GM12878 (cell line): ENCODE measurements at places on chromosomes 7 and 10. TPM values are rescaled to one million over a fixed set of nuclear protein-coding genes. Genes with fewer than 3 reads are reported as not detected.

The AEBP1 gene
- total RNA-seq: 0.16 and 0.23 TPM in 2 replicates

The ZFYVE27 gene
- 23.7 and 25.3 TPM in 2 replicates for total RNA-seq

The CPVL gene
- 0.59 TPM in 1 of 2 replicates, not detected in the other for total RNA-seq

The CYP2C18 gene
- not detected in 2 replicates for total RNA-seq

The FGL2 gene
- 1.2 and 1.7 TPM in 2 replicates for total RNA-seq

The COL1A2 gene
- 2.1 and 2.5 TPM in 2 replicates for total RNA-seq

The ZNF117 gene
- 7.0 and 7.5 TPM in 2 replicates for total RNA-seq

The GNG11 gene
- total RNA-seq: 0.74 and 0.85 TPM in 2 replicates

The CNPY1 gene
- not detected in 2 replicates for total RNA-seq

The CELF2 gene
- 98.2 and 106 TPM in 2 replicates for total RNA-seq

DNA sequence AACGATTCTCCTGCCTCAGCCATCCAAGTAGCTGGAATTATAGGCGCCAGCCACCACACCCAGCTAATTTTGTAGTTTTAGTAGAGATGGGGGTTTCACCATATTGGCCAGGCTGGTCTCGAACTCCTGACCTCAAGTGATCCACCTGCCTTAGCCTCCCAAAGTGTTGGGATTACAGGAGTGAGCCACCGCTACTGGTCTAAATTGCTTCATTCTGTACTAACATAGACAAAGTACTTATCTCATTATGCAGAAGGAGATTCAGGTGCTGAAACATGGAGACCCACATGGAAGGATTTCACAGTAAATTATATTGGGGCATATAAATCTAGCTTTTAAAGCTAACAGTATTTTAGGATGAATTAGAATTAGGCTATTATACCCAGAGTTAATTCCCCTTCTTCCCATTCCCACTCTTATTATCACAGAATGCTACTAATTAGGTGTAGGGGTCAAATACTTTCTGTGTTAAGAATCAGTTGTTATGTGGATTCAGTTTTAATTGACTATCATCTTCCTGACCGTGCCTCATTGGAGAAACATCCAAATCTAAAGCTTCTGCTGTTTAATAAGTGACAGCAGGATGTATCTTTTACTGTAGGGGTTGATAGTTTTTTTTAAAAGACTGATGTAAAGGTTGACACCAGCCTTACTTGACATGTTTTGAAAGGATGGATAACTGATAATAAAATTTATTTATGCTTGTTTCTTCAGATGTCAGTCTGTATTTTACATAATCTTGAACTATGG is 27.2 kb downstream of the ADK start:
- peaks cover 33% of the 10 kb centered on the region for H3K4me1 ChIP-seq
- no peak overlapping the region for H3K27ac ChIP-seq
- no peak for DNase-seq

DNA sequence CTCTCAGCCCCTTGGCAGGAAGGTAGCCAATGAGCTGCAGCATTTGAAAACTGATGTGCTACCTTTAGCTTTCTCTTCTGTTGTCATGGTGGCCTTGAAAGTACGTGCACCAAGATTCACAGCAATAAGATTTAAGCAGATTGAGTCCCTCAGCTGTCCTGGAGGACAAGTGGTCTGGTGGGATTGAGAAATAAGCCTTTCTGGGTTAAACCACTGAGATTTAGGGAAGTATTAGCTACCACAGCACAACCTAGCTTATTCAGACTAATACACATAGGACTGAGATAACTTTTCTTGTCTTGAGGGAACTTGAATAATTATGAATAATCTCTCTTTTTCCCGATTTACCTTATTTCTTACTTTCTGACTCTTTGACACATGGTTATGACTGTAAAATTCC is 324.0 kb downstream of the PTEN start:
- no peaks in the 10 kb centered on the region for H3K27me3 ChIP-seq
- no peaks in the 10 kb centered on the region for H3K4me1 ChIP-seq
- H3K36me3 ChIP-seq: no peaks in the 10 kb centered on the region
- no peak overlapping the region for H3K4me3 ChIP-seq

GRCh38 chr7:91168871-91169829 is 95.1 kb upstream of the FZD1 start:
- no peak for DNase-seq
- no peaks in the 10 kb centered on the region for H3K36me3 ChIP-seq
- no peaks in the 10 kb centered on the region for H3K27me3 ChIP-seq
- H3K4me1 ChIP-seq: peaks cover 9% of the 10 kb centered on the region

GRCh38 chr10:24894728-24895127 is 57.7 kb downstream of the PRTFDC1 start:
- DNase-seq: no peak
- H3K4me1 ChIP-seq: peaks cover 3% of the 10 kb centered on the region; the same call in 1 of the 2 replicates
- H3K27me3 ChIP-seq: no peaks in the 10 kb centered on the region
- no peaks in the 10 kb centered on the region for H3K36me3 ChIP-seq
- H3K27ac ChIP-seq: no peak overlapping the region
- no peak overlapping the region for H3K4me3 ChIP-seq

GRCh38 chr10:130666215-130666614 is 530.0 kb downstream of the GLRX3 start:
- H3K27me3 ChIP-seq: no peaks in the 10 kb centered on the region
- no peaks in the 10 kb centered on the region for H3K36me3 ChIP-seq
- H3K4me1 ChIP-seq: no peaks in the 10 kb centered on the region
- H3K27ac ChIP-seq: no peak overlapping the region

DNA sequence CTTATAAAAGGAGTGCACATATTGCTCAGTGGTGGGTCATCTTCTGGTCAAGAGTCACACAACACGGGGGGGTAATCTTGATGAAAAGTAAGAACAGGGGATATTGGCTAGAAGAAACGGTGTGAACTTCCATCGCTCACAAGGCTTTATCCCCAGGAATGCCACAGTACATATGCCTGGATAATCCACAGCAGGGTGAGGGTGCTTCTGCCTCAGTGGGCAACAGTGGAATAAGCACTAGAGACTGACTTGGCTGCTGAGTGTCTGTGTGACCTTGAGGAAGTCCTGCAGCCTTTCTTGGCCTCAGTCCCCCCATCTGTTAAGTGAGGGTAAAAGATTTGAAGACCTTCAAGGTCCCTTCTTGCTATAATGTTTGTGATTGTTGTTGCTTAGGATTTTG is 44.9 kb upstream of the SHH start:
- H3K27ac ChIP-seq: no peak overlapping the region
- no peaks in the 10 kb centered on the region for H3K36me3 ChIP-seq
- H3K27me3 ChIP-seq: no peaks in the 10 kb centered on the region
- DNase-seq: no peak
- no peak overlapping the region for H3K4me3 ChIP-seq

DNA sequence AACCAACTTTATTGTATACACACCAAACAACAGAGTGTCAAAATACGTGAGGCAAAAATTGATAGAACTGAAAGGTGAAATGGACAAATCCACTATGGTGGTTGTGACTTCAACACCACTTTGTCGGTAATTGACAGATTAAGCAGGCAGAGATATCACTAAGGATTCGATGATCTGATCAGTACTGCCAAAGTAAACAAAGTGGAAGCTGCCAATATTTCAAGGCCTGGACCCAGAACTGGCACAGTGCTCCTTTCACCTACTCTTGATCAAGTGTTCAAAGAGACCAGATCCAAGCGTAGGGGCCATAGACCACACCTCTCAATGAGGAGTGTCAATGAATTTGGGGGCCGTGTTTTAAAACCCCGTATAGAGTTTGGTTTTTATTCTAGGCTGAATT is 167.0 kb downstream of the CDK14 start:
- DNase-seq: no peak
- H3K4me3 ChIP-seq: no peak overlapping the region
- no peaks in the 10 kb centered on the region for H3K36me3 ChIP-seq
- H3K4me1 ChIP-seq: no peaks in the 10 kb centered on the region
- H3K27me3 ChIP-seq: no peaks in the 10 kb centered on the region

GRCh38 chr10:7264313-7264756 is 146.5 kb downstream of the SFMBT2 start:
- DNase-seq: no peak
- H3K4me3 ChIP-seq: no peak overlapping the region
- peaks cover 13% of the 10 kb centered on the region for H3K4me1 ChIP-seq
- H3K27me3 ChIP-seq: no peaks in the 10 kb centered on the region

DNA sequence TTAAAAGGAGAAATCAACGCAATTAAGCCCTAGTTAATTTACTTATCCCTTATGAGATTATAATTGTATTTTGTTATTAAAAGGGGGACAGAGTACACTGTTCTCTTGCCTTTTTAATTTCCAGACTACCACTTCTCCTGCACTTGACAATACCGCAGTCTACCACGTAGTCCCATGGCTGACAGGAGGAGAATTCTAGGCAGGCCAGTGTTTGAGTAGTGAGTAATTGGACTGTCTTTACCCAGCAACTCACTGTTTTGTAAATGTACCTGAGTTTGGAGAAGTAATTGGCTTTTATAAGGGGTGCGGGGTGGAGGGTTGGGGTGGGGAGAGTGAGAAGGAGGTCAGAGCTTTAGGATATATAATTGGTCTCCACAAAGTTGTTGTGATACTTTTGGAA is 85.4 kb downstream of the CFTR start:
- no peaks in the 10 kb centered on the region for H3K4me1 ChIP-seq
- DNase-seq: no peak
- H3K36me3 ChIP-seq: no peaks in the 10 kb centered on the region

GRCh38 chr7:156560696-156561095 is 79.9 kb upstream of the RNF32 start:
- no peak overlapping the region for H3K27ac ChIP-seq
- no peaks in the 10 kb centered on the region for H3K27me3 ChIP-seq
- no peaks in the 10 kb centered on the region for H3K4me1 ChIP-seq
- no peak for DNase-seq
- H3K4me3 ChIP-seq: no peak overlapping the region
- H3K36me3 ChIP-seq: no peaks in the 10 kb centered on the region

GRCh38 chr7:28062197-28062991 is 118.2 kb downstream of the JAZF1 start:
- no peaks in the 10 kb centered on the region for H3K4me1 ChIP-seq
- H3K4me3 ChIP-seq: no peak overlapping the region
- H3K36me3 ChIP-seq: no peaks in the 10 kb centered on the region
- DNase-seq: no peak

- no peaks in the 10 kb centered on the region for H3K27me3 ChIP-seq
- H3K4me3 ChIP-seq: no peak overlapping the region
- no peak for DNase-seq
- no peaks in the 10 kb centered on the region for H3K4me1 ChIP-seq
- no peaks in the 10 kb centered on the region for H3K36me3 ChIP-seq
Measured at GRCh38 chr10:115969591-115969990, 303.4 kb downstream of the GFRA1 start.

- H3K27me3 ChIP-seq: no peaks in the 10 kb centered on the region
- H3K4me3 ChIP-seq: no peak overlapping the region
- DNase-seq: no peak
- H3K27ac ChIP-seq: no peak overlapping the region
- no peaks in the 10 kb centered on the region for H3K36me3 ChIP-seq
Measured at GRCh38 chr7:142881586-142882337, 3.8 kb downstream of the TRPV6 start.

DNA sequence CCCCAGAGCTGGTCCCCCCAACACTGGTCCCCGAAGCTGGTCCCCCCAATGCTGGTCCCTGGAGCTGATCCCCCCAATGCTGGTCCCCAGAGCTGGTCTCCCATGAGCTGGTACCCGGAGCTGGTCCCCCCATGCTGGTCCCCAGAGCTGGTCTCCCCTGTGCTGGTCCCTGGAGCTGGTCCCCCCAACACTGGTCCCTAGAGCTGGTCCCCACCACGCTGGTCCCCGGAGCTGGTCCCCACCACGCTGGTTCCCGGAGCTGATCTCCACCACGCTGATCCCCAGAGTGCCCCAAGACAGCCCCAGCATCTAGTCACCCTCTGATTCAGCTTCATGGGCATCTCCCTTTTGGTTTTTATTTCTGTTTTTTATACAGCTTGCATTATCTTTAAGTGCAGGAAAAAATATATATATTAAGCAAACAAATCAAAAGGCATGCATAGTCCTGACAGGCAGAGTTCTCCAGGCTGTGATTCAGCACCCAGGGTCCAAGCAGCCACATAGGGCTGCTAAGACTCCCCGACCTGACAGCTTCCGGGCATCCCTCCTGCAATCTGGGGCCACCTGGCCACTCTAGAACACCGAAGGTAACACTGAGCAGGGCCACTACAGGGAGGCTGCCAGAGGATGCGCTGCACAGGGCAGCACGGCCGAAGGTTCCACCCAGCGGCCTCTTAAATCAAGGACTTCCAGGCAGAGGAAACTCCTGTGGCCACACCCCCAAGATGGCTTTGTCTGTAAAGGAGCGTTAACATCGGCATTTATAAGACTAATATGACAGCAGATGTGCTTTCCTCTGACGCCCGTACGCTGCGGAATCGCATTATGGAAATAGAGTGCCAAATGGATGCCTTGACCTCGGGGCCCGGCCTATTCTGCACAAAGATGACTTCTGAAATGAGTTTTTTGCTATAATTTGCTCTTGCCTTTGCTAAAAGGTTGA is 215.0 kb downstream of the PTPRN2 start:
- H3K27ac ChIP-seq: no peak overlapping the region
- DNase-seq: no peak
- no peaks in the 10 kb centered on the region for H3K27me3 ChIP-seq

DNA sequence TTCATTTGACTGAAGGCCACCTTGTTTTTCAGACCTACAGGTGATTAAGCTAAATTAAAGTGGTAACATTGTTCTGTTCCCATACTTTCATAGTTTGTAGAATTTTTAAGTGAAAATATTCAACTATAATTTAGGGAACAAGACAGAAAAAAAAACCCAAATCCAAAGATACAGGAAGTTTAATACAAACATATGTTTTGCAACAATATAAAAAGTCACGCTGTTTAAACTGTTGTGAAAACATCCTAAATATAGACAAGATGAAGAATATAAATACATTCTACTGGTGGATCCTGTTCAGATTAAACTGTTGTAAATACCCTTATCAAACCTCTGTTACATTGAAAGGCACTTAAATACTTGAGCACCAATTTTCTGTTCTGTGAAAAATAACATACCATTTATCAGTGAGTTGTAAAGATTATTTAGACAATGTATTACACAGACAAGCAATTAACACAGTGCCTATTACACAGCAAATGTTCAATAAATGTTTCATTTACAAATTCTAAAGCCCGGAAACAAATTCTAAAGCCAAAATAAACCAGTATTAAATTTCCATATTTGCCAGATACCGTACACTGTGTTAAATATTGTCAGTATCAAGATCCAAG is 14.2 kb downstream of the ASZ1 start:
- H3K4me3 ChIP-seq: no peak overlapping the region
- H3K27me3 ChIP-seq: no peaks in the 10 kb centered on the region
- no peak overlapping the region for H3K27ac ChIP-seq
- DNase-seq: no peak
- no peaks in the 10 kb centered on the region for H3K36me3 ChIP-seq
- no peaks in the 10 kb centered on the region for H3K4me1 ChIP-seq

GRCh38 chr7:2476298-2476697 is at the start of gene GRIFIN:
Gene GRIFIN, minus strand, starts transcription at chr7:2476398. Its CDS starts 15 bp downstream, at chr7:2476383.
- H3K4me3 ChIP-seq: no peak within 1 kb of the TSS
- H3K4me1 ChIP-seq: no peaks in the 10 kb centered on the region
- H3K27me3 ChIP-seq: no peaks in the 10 kb centered on the region
- no peaks in the 10 kb centered on the region for H3K36me3 ChIP-seq

GRCh38 chr10:12561720-12562119 is 212.4 kb downstream of the CAMK1D start:
- peaks cover 7% of the 10 kb centered on the region; the same call in 1 of the 2 replicates for H3K4me1 ChIP-seq
- H3K4me3 ChIP-seq: no peak overlapping the region
- no peaks in the 10 kb centered on the region for H3K36me3 ChIP-seq
- H3K27ac ChIP-seq: no peak overlapping the region
- no peak for DNase-seq
- H3K27me3 ChIP-seq: no peaks in the 10 kb centered on the region

GRCh38 chr10:6476989-6477388 is 103.1 kb downstream of the PRKCQ start:
- H3K4me3 ChIP-seq: no peak overlapping the region
- 0 out of 2 replicates have a peak, but pooled peaks cover 2% of the 10 kb centered on the region for H3K27me3 ChIP-seq
- no peaks in the 10 kb centered on the region for H3K36me3 ChIP-seq
- no peak for DNase-seq

GRCh38 chr7:149820622-149821190 is 17.5 kb upstream of the ZNF862 start:
- DNase-seq: no peak
- no peaks in the 10 kb centered on the region for H3K4me1 ChIP-seq
- H3K36me3 ChIP-seq: no peaks in the 10 kb centered on the region
